ENCODE measurements at places on chromosomes 4 and X.

GRCh38 chrX:33447285-33447684 lies 235.9 kb upstream of the DMD start:
- DNase-seq, result no peak

DNA sequence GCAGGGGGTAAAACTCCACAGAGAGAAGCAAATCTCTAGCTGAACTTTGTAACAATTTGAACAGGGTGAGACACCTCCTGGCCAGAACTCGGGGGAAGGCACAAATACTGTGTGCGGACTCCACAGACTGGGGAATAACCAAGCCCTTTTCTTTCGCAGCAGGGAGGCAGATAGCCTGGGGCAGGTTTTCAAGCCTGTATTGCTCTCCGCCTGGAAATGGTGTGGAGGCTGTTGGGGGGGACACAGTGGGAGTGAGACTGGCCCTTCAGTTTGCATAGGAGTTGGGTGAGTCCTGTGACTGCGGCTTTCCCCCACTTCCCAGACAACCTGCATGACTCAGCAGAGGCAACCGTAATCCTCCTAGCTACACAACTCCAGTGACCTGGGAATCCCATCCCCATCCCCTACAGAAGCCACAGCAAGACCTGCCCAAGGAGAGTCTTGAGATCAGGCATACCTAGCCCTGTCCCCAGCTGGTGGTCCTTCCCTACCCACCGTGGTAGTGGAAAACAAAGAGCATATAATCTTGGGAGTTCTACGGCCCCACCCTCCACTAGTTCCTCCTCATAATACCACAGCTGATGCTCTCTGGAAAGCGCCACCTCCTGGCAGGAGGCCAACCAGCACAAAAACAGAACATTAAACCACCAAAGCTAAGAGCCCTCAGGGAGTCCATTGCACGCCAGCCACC lies 12.9 kb upstream of the SMPX start:
- peak; percentile 45 for DNase-seq

GRCh38 chr4:31204874-31205273 lies 484.7 kb downstream of the PCDH7 start:
- DNase-seq, result no peak

DNA sequence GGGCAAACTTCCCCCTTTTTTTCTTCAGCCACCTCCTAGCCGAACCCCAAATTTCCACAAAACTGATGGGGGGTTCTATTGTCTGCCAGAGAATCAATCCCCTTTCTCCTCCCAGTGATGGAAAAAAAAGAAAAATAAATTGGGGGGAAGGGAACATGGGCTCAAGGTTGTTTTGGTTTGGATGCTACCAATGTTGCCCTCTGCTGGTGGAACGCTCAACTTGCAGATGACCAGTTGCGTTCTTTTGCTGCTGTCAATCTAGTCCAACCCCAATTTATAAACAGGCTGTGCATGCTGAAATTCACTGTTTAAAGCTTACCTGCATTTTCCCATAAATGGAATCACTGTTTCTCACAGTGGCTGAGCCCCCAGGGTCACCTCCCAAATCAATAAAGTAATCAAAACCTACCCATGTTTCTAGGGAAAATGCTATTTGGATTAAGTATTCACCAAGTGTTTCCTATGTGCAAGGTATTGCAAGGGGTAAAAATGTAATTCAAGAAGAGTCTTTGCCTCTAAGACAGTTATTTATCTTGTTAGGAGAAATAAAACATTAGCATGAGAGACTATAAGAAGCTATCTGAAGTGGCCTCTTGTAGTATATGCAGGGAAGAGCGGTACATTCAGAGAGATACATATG lies 116.7 kb upstream of the TMEM164 start:
- DNase-seq, result peak; percentile 37

DNA sequence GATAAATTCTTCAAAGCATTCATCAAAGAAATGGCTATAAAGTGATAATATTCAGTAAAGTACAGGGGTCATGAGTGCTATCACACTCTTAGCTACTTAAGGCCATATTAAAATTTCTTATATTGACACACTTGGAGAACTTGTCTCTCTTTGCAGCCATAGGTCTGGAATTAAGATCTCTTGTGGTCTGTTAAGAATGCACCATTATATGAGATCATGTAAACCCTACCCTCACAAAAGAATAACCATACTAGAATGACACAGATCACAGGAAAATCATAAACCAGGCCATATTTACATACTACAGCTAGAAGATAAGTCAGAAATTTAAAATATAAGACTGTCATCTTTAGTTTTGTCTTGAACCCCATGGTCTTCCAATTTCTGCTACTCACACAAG lies 434.3 kb downstream of the PDGFC start:
- no peak for DNase-seq

- DNase-seq, result no peak
Observed at GRCh38 chrX:102018208-102018607, 86.4 kb upstream of the ZMAT1 start.

DNA sequence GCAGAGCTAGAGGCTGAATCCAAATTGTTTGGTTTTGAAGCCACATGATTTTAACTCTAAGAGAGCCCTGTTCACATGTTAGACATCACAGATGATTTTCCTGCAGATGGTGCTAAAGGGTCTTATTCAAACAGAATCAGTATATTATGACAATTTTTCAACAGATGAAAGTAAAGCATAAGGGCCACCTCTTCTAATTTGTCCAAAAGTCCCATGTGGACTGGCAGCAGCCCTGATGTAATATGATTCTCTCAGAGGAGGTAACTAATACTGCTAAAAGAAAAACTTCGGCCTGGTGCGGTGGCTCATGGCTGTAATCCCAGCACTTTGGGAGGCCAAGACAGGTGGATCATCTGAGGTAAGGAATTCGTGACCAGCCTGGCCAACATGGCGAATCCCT lies 26.0 kb upstream of the SETD7 start:
- DNase-seq, result no peak

DNA sequence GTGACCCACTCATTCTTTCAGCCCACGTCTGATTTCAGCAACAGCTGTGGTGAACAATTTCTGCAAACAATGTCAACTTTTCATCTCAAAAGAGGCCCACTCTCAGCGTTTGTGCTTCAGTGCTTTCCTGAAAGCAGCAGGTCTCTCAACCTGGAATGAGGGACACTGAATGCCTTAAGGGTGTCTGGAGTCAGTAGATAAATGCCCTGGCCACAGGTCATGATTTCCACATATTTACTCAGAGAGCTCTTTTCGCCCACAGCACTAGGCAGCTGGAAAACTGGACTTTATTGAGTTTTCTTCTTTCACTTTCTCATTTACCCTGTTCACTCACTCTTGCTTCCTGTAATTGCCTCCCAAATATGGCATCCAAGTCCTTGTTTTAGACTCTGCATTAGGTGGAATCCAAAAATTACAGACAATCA lies 52.8 kb downstream of the NPFFR2 start:
- DNase-seq, result no peak

DNA sequence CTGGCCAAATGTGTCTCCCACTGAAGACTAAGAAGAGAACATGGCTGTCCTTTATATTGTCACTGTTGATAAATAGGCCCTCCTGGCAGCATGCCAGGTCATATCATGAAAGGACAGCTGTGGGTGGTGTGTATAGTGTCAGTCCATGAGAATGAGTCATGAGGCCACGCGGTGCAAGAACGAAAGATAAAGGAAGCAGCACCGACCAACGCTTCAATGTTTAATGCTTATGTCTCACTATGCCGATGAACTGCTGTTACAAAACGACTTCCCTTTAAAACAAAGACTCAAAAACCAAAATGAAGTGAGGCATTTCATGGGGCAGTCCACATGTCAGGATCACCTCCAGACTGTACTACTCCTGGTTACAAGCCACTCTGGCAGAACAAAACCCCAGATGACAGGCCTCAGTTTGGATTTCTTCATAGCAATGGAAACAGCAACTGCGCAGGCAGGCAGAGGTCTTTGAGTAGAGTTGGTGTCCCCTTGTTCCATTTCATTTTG lies 5.2 kb upstream of the TCEANC start:
- peak; percentile 57 for DNase-seq

- DNase-seq, result no peak
Observed at GRCh38 chr4:70946939-70947338, 44.8 kb downstream of the MOB1B start.

GRCh38 chr4:111636961-111637585 lies 508.2 kb upstream of the FAM241A start:
- DNase-seq, result no peak

- no peak for DNase-seq
Observed at GRCh38 chr4:48905363-48906015, 1.1 kb downstream of the OCIAD2 start.

GRCh38 chrX:17680732-17681413 lies 56.4 kb upstream of the SCML1 start:
- DNase-seq, result no peak

- no peak for DNase-seq
Observed at GRCh38 chrX:10945498-10945897, 165.6 kb upstream of the HCCS start.

DNA sequence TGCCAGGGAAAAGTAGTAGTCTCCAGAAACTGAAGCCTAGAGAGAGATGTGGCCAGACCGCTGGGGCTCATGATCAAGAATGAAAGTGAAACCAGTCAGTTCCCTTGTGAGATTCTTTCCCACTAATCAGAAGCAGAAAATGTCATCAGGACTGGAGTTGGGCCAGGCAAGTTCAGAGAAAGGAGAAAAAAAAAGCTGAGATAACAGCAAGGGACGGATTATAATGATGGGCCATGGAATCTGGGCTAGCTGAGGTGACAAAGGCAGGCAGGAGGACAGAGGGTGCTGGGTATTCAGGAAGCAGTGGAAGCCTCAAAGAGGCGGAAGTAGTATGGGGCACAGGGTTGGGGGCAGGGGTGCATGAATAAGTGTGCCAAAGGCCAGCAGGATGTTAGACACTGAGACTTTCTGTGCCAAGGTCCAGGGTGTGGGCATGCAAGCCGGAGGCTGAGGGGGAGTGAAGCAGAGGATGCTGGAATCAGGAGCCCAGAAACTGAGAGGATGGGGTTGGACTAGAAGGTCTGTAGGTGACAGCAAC lies 2.5 kb downstream of the CXorf38 start:
- no peak for DNase-seq

- DNase-seq, result no peak
Observed at GRCh38 chrX:12352922-12353321, 214.6 kb downstream of the FRMPD4 start.

GRCh38 chr4:56146956-56147355 lies 198.2 kb downstream of the CEP135 start:
- DNase-seq, result no peak

DNA sequence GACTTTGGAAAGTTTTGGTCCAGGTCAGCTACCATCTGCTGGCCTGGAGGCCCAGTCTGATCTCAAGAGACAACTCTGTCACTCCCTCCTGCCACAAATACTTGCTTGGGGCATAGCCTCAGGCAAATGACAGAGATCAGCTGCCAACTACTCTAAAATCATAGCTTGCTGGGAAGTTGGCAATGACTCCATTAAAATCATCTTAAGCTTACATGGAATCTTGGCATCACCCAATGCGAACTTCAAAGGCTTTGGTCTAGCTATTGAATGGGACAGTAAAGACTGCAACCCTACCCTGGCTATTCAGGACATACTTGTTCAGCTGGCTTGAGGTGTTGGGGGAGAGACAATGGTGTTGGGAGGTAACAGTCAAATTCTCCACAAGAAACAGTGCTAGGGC lies 7.0 kb upstream of the USO1 start:
- no peak for DNase-seq

- DNase-seq, result no peak
Observed at GRCh38 chrX:22424122-22424915, 151.6 kb downstream of the CBLL2 start.

DNA sequence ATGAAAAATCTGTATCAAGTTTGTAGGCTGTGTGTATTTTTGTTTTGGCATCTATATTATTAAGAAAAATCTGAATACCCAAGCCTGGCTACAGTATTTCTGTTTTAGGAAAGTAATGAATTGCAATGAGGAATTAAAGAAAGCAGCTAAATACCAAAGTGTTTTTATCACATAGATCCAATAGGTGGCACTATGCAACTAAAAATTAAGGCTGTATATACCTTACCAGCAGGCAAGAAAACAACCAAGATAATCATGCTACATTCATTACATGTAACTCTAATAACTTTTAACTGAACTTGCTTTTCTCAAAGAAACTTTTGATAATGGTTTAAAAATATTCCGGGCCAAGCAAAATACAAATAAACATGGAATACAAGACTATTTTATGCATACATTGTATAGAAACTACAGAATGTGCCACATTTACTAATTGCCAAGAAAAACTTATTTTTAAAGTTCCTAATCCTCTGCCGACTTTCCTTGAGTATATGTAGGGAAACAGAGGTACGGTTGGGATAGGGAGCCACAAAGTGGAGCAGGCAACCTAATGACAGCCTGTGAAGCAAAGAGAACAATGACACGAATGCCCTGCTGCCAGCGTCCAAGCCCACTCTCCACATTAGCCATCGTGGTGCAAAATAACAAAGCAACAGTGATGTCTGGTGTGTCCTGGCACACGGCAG lies 63.7 kb downstream of the SEC24D start:
- peak; percentile 34 for DNase-seq

GRCh38 chr4:183141997-183142396 lies 42.9 kb downstream of the WWC2 start:
- no peak for DNase-seq

DNA sequence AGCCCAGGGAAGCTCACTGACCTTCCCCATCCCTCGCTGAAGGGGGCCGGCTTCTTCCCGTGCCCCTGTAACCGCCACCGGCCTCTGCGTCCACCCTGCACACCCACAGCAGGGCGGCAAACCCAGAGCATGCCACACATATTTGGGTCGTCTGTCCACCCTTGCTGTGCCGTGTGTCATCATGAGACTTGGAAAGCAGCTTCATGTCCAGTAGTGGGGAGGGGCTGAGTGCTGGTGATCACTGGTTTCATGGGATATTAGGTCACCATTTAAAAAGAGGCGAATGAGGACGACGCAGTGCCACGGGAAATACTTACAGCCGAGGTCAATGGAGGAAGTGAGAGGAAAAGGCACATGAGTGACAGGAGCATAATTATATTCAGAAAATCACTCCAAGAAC lies 74.8 kb downstream of the HTRA3 start:
- no peak for DNase-seq

DNA sequence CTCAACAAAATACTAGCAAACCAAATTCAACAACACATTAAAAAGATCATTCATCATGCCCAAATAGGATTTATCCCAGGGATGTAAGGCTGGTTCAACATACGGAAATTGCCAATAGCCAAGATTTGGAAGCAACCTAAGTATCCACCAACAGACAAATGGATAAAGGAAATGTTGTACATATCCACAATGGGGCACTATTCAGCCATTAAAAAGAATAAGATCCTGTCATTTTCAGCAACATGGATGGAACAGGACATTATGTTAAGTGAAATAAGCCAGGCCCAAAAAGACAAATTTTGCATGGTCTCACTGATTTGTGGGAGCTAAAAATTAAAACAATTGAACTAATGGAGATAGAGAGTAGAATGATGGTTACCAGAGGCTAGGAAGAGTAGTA lies 82.0 kb upstream of the FAM241A start:
- DNase-seq, result no peak

GRCh38 chrX:17361620-17362019 lies 13.4 kb upstream of the NHS start:
- DNase-seq, result no peak

- no peak for DNase-seq
Observed at GRCh38 chr4:156642161-156642560, 329.4 kb downstream of the PDGFC start.

Data from HCT116 (cell line).